Right ventricle myocardium inferior (tissue), 1 donor: ENCODE measurements at places on chromosomes 16 and 17.

DNA sequence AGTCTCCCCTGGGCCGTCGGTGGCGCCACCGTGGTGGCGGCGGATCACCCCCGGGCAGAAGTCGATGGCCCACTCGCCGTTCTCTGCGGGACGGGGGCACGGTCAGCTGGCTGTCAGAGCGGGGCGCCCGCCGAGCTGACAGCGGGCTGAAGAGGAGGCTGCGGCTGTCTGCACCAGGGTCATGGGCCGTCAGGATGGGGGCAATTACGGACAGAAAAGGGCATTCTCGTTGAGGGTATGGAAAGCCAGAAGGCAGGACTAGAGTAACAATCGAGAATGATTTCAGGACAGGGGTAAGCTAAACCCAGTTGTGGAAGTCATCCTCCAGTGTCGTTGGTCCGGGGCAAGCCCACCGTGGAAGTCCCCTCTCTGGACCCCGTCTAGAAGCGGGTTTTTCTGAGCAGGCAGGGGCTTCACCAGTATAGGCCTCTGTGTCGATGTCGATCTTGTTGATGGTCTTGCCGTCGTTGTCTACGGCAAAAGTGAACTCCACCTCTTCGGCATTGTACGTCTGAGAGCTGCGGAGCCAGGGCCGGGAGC lies 1.7 kb downstream of the CHRNE start:
- DNase-seq, result no peak

- DNase-seq, result no peak
Measured at GRCh38 chr17:60904582-60904981, 226.9 kb downstream of the BCAS3 start.

DNA sequence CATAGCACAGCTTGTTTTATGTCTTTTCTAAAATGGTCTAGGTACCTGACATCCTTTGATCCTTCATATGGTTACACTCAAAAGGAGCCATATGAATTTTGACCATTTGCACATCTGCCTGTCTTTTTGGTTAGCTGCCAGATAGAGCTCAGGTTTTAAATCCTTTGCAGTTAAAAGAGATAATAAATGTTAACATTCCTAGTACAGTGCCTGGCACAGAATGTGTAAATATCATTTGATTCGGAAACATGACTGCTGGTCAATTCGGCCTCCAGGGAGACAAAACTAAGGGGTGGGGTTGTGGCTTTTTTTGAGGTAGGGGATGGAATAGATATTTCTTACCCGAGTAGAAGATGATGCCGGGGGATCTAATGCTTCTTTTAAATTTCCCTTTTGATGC lies 64.2 kb downstream of the FTO start:
- DNase-seq, result no peak

GRCh38 chr16:9950658-9951057 lies 231.6 kb downstream of the GRIN2A start:
- no peak for DNase-seq

DNA sequence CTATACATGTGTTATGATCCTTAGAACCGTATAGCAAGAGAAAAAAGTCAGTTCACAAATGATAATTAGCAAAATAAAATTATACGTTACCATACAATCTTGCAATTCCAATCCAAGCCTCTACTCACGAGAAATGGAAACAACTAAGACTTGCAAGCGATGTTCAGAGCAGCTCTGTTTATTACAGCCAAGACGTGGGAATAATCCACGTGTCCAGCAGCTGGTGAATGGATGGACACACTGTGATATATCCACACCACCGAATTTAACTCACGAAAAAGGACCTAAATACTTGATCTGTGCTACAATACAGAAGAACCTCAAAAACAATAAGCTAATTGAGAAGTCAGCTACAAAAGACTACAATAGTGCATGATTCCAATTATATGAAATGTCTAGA lies 88.1 kb downstream of the ADCY9 start:
- DNase-seq, result no peak

GRCh38 chr16:79018650-79019429 lies 581.7 kb downstream of the MAF start:
- DNase-seq, result no peak

- DNase-seq, result no peak
Measured at GRCh38 chr17:65013613-65014391, 42.7 kb downstream of the GNA13 start.

GRCh38 chr17:19928299-19928698 lies 49.3 kb downstream of the AKAP10 start:
- no peak for DNase-seq

GRCh38 chr17:35578929-35579432 lies 610 bp upstream of the PEX12 start:
- DNase-seq, result no peak

GRCh38 chr17:21176773-21177395 lies 37.1 kb downstream of the TMEM11 start:
- no peak for DNase-seq

DNA sequence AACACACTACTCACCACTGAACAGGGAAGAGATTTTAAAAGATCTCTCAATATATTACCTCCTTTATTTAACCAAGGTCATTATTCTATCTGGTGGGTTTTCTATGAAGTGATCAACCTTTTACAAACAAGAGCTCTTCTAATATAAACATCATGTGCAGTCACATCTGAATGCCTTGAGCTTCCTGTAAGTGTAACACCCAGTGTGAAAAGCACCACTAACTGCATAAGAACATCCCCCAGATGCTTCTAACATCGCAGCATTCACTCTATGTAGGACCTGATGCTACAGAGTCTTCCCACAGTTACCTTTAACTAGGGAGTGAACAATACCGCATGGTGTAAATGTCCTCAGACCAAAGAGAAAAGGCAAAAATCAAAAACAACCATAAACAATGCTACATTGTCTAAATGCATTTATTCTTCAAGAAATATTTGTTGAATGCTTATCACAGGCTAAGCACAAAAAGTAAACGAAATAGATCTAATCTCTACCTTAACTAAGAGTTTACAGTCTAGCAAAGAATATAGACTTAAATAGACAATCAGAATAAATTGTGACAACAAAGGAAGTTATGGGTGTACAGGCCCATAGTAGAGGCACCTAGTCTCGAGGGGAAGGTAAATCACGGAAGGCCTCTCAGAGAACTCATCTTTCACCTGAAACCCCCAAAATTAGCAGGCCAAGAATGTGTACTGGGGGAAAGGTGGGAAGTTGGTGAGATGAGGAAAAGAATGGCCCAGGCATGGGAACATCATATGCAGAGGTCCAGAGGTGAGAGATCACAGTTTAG lies 16.2 kb downstream of the SKAP1 start:
- DNase-seq, result no peak

DNA sequence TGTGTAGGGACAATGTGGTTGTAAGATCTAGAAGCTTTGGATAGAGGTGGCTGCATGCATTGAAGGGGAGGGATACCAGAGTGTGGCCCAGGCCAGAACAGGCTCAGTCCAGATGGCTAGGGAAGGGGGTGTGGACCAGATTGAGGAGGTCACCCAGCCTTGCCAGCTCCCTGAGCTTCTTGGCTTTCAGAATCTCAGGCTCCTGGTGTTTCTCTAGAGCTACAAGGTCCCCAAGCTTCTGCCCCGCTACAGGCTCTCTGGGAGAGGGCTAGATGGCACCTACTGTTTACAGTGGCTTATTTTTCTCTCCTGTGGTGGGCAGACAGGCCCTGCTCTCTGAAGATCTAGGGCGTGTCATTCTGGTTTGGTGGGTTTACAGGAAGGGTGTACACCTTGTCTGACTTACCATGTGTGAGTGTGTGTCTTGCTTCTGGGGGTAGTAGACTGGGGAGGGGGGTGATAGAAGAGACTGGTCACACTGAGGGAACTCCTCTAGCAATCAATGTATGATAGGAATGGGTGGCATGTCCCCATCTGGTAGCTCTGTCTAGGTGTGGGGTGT lies 1.1 kb downstream of the RARA start:
- DNase-seq, result no peak

DNA sequence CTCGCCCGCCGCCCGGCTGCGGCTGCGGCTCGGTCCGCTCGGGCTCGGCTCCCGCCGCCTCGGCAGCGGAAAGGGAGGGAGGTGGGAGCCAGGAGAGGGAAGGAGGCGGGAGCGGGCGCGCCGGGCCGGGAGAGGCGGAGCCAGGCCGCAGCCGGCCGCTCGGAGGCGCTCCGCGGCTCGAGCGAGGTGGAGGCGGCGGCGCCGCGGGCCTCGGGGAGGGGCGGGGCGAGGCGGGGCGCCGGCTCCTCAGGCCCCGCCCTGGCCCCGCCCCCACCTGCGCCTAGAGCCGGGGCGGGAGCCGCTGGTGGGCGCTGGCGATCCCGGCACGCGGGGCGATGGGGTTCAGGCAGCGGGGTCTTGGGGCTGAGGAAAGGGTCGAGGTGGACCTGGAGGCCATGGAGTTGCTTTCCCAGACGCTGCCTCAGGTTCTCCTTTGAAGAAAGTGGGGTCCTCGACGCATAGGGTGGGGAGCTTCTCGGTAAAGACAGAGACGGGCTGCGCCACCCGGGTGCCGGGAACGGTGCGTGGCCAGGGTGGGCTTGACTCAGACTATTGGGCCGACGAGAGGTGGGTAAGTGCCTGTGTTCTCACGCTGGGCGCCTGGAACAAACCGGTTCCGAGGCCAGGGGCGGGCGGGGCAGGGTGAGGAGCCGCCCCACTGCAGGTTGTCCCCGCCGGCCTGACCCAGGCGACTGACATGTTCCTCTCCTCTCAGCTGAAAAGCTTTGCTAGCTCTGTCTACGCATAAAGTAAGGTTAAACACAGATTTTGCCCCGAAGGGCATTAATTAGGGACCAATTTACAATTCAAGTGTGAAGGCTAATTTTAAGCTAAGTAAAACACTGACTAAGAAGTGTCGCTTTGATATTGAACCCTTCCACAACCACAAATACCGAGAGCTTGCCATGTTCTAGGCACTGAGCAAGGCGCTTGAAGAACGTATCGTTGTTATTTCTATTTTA lies at the start of gene CMTM4:
TSS of gene CMTM4 (minus strand) at position 75 of the 962 bp plus-strand sequence. CDS start 218 bp downstream, outside the sequence.
- peak; percentile 92 for DNase-seq

DNA sequence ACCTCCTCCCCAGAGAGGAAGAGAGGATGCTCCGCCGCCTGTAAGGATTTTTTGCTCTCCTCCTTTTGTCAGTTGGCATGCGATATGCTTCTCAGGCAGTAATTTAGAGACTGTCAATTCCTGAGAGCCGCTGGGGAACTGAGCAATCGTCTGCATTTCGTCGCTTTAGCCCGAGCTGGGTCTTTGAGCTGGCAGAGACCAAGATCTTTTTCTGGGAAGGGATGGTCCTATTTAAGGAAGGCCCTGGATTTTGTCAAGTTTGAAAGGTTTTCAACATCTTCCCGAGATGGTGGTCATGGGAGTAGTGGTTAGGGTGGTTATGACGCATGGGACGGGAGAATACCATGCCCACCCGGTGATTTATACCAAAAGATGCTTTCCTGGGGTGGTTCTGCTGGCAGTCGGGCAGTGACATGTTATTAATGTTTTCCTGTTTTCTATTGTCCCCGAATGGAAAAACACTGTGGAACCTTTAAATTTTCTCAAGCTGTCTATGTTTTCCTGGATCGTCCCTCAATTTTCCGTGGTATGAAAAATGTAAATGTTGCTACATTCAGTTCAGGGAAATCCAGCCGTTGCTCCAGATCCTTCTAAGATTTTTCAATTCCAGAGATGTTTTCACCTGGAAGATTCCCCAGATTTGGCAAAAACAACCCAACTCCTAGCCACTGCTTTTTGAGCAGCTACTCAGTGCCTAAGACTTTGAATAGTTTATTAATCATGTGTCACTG lies 586.4 kb downstream of the MAF start:
- no peak for DNase-seq

DNA sequence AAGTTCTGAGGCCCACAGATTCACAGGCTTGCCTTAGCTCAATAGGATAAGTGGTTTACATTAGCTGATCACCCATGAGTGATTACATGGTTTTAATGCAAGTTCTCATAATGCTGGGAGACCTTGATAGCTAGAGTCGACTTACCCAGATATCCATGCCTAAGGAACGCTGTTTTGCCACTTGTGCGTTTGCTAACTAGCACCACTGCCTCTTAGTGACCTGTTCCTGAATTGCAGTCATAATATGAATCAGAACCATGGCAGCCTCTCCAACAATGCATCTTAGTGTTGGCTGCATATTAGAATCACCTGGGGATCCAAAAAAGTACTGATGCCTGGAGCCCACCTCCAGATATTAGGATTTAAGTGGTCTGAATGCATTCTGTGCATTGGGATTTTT lies 251.1 kb upstream of the CDH5 start:
- no peak for DNase-seq

DNA sequence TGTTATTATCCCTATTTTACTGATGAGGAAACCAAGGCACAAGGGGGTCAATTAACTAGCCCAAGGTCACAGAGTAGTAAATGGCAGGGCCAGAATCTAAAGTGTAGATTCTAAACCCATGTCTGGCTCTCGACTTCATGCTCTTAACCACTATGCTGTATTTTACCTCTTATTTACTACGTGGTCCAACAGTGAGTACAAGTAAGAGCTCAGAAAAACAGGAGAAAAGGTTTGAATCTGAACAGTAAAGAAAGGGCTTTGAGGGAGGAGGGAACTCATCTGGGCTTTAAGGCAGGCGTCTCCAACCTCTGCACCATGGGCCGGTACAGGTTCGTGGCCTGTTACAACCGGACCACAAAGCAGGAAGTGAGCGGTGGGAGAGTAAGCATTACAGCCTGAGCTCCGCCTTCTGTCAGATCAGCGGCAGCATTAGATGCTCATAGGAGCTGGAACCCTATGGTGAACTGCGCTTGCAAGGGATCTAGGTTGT lies 62.9 kb downstream of the SMURF2 start:
- DNase-seq, result peak; percentile 67

GRCh38 chr16:86883583-86884389 lies 305.4 kb downstream of the FOXL1 start:
- DNase-seq, result no peak

- DNase-seq, result no peak
Measured at GRCh38 chr16:55100100-55100499, 169.4 kb downstream of the IRX5 start.

- no peak for DNase-seq
Measured at GRCh38 chr17:76670020-76670717, 26.6 kb upstream of the ST6GALNAC1 start.

- no peak for DNase-seq
Measured at GRCh38 chr16:30985401-30986128, 558 bp downstream of the HSD3B7 start.

GRCh38 chr16:67173808-67174705 lies 3.7 kb downstream of the NOL3 start:
- peak; percentile 94 for DNase-seq

- DNase-seq, result no peak
Measured at GRCh38 chr16:71249399-71249798, 18.9 kb upstream of the HYDIN start.
